ENCODE measurements at places on chromosomes 13 and 19.

- no peak for DNase-seq
Observed at GRCh38 chr19:4606921-4607678, 32.2 kb upstream of the TNFAIP8L1 start.

DNA sequence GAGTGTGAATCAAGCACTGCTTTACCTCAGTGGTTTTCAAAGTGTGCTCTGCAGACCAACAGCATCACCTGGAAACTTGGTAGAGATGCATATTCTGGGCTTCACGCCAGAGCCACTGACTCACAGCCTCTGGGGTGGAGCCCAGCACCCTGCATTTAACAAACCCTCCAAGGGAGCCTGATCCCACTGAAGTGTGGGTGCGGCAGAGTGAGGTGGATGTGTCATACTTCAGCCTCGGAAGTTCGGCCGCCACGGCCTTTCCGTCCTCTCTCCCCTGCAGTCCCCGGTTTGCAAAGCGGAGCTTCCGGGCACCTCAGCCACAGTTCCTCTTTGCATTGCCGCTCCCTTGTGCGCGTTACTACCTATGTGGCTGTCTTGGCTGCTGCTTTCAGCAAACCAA is 33.3 kb upstream of the MICU2 start:
- peak; percentile 86 for DNase-seq

DNA sequence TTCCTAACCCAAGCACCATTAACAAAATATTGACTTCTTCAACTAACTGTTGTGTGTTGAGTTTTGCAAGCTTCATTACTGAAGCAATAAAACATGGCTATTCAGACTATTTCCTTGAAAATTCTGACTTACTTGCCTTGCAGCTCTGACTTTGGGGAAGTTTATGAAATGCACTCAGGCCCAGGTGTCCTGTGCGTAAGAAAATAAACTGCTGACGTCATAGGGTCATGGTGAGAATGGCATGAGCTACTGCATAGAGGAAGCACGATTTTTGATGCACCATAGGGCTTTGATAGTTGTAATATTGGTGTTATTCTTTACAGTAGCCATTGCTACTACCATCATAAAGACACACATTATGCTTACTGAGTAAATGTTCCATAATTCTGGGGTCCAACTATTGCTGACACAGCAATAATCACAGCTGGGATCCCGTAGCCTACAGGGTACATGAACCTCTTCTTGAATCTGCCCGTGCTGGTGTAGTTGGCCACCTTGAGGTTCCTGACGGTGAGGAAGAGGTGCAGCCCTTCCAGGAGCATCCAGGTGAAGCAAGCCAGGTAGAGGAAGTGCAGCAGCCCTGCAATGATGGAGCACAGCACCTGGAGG is 57.9 kb downstream of the MBD3L2B start:
- DNase-seq, result no peak

DNA sequence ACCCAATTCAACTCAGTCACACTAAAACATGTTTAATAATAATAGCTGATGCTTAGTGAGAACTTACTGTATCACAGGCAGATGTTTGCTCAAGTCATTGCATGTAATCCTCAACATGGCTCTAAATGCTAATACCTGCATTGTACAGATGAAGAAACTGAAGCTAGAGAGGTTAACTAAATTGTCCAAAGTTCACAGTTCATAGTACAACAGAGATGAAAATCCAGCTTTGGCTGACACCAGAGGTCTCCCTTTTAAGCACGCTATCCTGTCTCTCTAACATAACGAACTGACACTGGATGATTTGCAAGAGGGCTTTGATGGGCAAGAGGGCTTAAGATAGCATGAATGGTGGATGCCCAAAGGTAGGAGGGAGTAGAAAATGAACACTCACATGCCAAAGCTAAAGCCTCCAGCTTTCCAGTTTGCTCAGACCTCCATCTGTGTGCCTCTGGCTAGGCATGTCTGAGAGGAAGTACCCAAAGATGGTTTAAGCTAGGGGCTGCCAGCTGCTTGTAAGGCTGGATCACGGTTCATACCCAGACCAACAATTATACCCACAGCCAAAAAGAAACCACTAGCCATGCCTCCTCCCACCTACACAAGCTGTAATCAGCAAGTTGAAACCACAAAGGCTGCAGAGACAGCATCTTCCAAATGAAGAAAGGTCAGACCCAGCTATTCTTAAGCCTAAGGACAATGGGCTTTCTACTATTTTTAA is 196.9 kb upstream of the UBL3 start:
- no peak for DNase-seq

GRCh38 chr13:42000846-42001245 is 39.9 kb upstream of the VWA8 start:
- no peak for DNase-seq

- no peak for DNase-seq
Observed at GRCh38 chr13:24004971-24005370, 107.7 kb upstream of the C1QTNF9B start.

DNA sequence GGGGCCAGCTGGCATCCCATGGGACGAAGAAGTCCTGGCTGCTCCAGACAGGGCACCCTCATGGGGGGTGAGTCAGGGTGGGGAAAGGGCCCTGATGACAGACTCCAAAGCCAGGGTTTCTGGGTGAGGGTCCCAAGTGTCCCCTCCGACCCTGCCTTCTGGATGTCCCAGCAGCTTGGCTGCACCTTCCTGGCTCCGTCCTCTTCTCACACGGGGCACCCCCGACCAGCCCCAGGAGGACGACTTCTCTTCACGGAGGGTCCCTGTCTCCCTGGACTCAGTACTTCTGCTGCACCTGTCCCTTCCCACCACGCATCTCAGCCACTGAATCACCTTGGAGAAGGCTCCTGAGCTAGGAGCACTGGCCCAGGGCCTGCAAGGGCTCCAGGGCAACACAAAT is 19.9 kb downstream of the MIER2 start:
- DNase-seq, result no peak

- no peak for DNase-seq
Observed at GRCh38 chr13:32737111-32737571, 150.9 kb downstream of the PDS5B start.

GRCh38 chr19:41886761-41887710 is 4.1 kb downstream of the ARHGEF1 start:
- DNase-seq, result no peak

DNA sequence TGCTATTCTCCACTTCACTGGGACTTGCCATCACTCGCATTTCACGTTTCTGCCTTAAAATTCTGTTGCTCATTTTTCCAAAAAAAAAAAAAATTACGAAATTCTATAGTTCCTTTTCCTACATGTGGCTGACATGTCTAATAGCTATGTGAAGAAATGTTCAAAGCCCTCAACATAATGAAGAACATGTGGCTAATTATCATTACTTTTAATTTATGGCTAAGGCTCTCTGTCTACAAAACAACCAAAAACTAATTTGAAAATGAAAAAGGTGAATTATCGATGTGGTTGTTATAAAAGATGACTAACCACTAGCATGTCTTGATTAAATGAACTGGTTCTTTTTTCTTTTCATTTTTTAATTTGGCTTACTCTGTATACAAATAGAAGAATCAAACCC is 940.0 kb downstream of the EFNB2 start:
- no peak for DNase-seq

DNA sequence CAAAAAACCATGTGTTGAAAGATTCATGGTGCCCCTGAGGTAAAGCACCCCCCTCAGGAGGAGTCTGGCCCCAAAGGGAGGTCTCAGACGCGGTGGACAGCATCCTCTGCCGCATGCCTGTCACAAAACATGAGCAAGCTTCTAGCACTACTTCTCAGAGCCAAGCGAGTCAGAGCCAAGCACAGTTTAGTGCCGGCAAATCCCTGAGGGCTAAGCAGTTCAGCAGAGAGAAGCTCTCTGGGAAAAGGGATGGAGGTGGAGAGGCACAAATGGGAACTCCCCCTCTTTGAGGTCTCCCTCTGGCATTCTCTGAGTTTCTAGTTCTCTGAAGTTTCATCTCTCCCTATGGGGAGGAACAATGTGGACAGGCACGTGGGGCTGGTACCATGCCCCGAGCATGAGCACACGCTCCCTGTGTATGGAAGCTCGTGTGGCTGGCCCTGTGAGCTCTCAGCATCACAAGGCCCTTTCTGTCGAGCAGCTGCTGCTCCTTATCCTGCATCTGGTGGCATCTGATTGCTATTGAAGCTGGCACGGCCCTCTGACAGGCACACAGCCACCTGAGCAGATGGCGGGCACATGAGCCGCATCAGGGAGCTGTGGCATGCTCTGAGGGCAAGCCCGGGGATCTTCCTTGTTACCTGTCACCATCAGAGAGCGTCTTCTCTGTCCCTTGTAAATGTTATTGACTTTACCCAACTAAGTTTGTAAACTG is 325.1 kb downstream of the SLC7A1 start:
- no peak for DNase-seq

- DNase-seq, result no peak
Observed at GRCh38 chr19:892243-892893, 619 bp downstream of the MED16 start.

GRCh38 chr13:83547043-83547442 is 335.2 kb downstream of the SLITRK1 start:
- DNase-seq, result no peak

- no peak for DNase-seq
Observed at GRCh38 chr19:37909661-37910199, 2.7 kb downstream of the SIPA1L3 start.

- DNase-seq, result no peak
Observed at GRCh38 chr19:29813642-29814041, 1.9 kb downstream of the CCNE1 start.

GRCh38 chr13:27054760-27055159 is 116.9 kb downstream of the USP12 start:
- no peak for DNase-seq

DNA sequence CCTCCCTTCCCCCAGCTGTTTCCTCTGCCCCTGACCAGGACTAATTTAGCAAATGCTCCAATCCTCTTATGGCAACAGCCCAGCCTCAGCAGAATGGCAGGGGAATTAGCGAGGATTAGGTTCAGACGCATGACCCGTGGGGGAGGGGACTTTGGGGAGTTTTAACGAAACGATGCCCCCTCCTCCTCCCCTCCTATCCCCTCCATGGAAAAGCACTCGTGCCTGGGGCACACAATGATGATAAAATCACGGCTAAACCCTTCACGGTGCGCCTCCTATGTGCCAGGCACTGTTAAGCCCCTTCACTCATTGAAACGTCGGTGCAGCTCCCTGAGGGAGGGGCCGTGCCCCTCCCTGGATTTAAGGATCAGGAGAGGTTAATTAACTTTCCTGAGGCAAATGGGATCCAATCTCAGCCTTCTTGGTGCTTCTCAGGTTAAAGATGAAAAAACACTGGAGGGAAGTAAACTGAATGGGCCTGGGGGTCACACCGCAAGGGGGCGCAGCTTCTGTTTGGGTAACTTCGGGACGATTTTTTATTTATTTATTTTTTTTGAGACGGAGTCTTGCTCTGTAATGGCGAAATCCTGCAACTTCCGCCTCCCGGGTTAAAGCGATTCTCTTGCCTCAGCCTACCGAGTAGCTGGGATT is 10.1 kb upstream of the TPRX2 start:
- DNase-seq, result no peak

GRCh38 chr19:11204943-11205349 is 7.6 kb upstream of the KANK2 start:
- peak; percentile 43 for DNase-seq

GRCh38 chr13:93724187-93724586 is 497.6 kb downstream of the GPC6 start:
- DNase-seq, result no peak
